ENCODE measurements at places on chromosomes 5 and 9. TPM values are rescaled to one million over a fixed set of nuclear protein-coding genes. Genes with fewer than 3 reads are reported as not detected.

FOXD4L5 gene
- total RNA-seq: under 0.01 TPM

TTC23L gene
- total RNA-seq: 5.7 TPM

FOXI1 gene
- total RNA-seq: not detected

ALDH7A1 gene
- total RNA-seq: 38.3 TPM

DNA sequence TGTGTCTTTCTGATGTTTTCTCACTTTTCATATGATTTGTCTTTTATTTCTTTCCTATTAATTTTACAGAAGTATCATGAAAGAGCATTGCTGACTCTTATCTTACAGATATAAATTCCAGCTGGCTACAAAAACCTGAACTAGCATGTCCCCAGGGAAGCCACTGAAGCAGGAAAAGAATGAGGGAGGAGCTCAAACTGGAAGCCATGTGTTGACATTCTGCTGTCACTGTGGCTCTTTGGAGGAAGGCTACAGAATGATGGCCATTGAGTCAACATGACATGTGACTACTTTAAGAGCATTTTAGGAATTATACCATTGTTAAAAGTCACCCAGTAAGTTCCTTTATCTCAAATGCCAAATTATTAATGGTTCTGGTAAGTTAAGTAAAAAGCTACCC is 638.3 kb upstream of the DMAC1 start:
- no peak for DNase-seq

GRCh38 chr5:88665750-88666215 is 217.2 kb downstream of the MEF2C start:
- DNase-seq: no peak

DNA sequence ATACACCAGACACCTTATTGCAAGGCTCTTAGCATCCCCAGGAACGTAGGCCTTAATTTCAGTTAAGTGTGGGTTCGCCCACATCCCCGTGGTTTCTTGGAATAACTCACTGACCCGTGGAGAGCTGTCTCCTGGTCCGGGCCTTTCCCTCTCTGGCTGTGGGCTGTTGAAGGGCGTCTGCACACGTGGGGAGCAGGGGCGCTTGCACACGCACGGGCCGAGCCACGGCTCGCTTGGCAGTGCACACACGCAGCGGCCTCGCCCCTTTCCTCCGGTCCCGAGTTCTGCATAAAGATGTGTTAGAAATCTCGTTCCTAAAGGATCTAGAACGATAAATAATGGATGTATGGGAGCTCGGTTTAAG is 141.9 kb downstream of the PBX3 start:
- DNase-seq: no peak

DNA sequence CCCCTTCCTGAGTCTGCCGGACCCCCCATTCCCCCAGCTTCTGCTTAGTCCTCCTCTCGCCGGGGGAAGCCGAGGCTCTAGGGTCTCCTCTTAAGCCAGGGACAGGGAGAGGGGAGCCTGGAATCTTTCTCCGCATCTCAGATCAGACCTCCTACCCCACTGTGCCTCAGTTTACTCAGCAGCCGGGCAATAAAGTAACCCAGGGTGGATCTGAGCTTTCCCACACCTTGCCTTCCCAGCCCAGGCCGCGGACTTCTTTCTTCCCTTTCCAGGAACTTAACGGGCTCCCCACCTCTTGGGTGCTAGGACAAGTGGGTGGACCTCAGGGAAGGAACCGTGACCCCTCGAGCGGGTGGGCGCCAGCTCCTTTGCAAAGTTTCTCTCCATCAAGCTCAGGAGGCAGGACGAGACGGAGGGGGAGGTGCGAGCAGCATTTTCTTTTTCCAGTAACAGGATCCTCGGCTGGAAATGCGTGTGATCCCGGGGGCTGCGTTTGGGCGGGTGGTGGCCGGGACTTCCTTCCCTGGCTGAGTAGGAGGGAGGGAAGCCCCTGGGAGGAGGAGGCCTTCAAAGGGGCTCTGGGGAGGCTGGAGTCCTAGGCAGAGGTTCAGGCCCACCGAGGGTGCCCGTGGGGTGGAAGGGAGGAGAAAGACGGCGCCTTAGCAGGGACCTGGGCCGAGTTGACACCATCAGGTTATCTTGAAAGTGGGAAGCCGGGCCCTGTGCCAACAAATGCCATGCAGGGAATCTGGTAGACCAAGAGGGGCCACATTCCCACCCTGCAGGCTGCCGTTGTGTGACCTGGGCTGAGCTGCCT is 795 bp downstream of the DAB2IP start:
- no peak for DNase-seq

GRCh38 chr5:172085738-172086137 is 79.3 kb upstream of the FBXW11 start:
- no peak for DNase-seq

- no peak for DNase-seq
Measured at GRCh38 chr9:14863402-14863801, 46.8 kb downstream of the FREM1 start.

- no peak for DNase-seq
Measured at GRCh38 chr5:143213851-143214363, 189.6 kb downstream of the NR3C1 start.

- DNase-seq: no peak
Measured at GRCh38 chr5:84257061-84257460, 127.6 kb downstream of the EDIL3 start.

- no peak for DNase-seq
Measured at GRCh38 chr9:130207241-130207992, 35.2 kb downstream of the NCS1 start.

DNA sequence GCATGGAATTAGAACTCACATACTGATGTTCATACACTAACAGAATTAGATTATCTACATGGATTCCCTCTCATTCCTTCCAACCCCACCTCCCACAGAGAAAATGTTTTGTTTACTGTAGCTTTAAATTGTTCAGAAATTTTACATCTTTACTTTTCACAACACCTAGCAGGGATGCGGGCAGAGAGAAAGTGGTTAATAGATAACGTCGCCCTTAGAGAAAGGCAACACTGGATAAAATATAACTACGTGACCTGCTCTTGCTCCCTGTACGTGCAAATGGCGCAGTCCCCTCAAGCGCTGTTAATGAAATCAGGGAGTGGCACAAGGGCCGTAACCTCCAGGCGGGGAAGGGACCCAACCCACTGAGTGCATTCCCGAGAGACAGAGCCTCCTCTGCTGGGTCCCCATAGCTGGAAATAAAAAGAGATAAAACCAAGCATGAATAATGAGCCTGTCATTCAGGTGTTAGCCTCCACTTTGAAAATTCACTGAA is 125.3 kb upstream of the DAPK1 start:
- no peak for DNase-seq

DNA sequence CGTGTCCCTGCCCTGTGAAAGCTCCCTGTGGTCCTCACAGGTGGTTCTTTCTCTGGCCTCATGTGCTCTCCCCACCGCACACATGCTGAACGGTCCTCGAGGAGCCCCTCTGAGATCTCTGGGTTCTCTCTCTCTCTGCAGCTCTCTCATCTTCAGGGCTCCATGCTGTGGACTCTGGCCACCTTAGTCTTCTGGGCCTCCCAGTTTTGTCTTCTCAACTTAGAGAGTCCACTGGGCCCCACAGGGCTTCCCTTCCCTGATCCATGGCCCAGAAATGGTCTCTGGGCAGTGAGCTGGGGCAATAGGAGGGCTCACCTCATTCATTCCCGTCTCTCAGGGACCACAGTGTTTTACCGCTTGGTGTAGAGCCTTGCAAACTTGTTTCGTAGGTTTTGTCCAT is 26.4 kb downstream of the FGD3 start:
- no peak for DNase-seq
